Retina (tissue), 1 donor: ENCODE measurements at places on chromosomes 5 and 9.

DNA sequence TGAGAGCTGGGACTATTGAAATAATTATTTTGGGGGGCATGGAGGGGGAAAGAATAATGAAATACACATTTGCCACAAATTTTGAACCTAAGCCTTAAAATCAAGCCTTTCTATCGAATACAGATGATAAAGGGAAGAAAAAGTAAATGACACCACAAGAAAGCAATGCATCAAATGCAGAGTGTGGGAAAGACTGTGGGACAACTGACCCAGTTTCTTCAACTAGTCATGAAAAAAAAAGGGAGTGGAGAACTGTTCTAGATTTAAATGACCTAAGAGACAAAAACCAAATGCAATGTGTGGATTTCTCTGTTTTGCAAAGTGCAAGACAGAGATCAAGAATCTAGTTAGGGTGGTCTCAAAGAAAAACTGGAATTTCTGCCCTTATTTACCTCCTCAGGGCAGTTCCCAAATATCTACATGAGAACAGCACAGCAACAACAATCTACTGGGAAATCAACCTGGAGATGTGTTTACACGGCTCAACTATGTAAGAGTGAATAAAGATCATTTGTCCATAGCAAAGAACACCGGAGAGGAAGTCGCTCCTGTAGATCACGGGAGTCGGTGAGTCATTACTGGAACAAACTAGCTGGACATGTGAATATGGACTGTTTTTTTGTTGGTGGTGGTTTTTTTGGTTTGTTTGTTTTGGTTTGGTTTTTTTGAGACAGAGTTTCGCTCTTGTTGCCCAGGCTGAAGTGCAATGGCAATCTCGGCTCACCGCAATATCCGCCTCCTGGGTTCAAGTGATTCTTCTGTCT lies 145.9 kb downstream of the DROSHA start:
- no peak for DNase-seq

GRCh38 chr9:95118596-95118995 lies 198.9 kb downstream of the FANCC start:
- DNase-seq, result no peak

GRCh38 chr5:124932791-124933600 lies 186.6 kb upstream of the ZNF608 start:
- DNase-seq, result no peak

DNA sequence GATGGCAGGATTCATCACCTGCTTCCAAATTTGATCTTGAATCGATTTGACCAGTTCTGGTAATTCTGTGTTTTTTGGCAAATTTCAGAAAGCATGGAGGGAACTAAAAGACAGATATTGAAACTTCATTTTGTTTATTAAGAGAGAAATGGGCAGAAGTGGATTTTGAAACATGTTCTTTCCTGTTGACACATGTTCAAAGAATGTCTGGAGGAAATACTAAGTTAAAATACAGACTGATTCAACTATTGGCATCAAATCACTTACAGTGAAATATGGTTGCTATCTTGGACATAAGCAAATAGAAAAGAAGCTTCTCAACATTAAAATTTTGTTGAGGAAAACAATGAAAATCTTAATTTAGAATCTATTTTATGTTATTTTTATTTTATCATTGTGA lies 19.3 kb upstream of the GZMK start:
- no peak for DNase-seq

DNA sequence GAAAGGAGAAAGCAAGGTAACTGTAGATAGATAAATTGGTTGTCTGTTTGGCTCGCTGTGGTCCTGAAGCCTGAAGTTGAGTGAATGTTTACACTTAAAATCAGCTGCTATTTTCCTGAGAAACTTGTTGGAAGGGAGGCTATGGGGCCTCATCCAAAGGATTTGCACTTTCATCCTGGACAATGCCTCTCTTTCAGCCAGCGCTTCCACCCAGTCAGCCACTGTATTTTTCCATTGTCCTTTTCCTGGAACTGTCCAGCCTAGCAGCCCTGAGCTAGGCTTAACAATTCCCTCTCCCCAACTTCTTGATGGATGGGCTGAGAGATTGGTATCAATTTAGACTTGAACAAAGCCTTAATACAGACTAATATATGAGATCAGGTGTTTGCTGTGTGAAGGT lies 429.2 kb downstream of the DMAC1 start:
- DNase-seq, result no peak

DNA sequence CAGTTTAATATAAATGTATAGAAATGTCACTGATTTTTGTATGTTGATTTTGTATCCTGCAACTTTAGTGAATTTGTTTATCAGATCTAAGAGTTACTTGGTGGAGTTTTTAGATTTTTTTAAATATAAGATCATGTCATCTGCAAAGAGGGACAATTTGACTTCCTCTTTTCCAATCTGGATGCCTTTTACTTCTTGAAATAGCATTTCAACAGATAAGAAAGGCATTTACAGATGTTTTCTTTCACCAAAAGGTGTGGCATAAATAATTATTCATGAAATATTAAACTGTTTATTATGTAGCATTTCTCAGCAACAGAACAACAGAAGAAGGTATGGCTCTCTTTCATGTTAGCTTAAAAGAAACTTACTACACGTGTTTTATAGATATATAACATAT lies 34.9 kb upstream of the NIPBL start:
- no peak for DNase-seq

- no peak for DNase-seq
Observed at GRCh38 chr9:92717201-92718085, 47.2 kb downstream of the BICD2 start.

GRCh38 chr9:92406477-92406876 lies 2.1 kb upstream of the OGN start:
- DNase-seq, result no peak

GRCh38 chr9:128160603-128160987 lies 530 bp downstream of the BBLN start:
- no peak for DNase-seq

GRCh38 chr5:76402251-76402885 lies 717 bp upstream of the IQGAP2 start:
- DNase-seq, result peak; percentile 52

DNA sequence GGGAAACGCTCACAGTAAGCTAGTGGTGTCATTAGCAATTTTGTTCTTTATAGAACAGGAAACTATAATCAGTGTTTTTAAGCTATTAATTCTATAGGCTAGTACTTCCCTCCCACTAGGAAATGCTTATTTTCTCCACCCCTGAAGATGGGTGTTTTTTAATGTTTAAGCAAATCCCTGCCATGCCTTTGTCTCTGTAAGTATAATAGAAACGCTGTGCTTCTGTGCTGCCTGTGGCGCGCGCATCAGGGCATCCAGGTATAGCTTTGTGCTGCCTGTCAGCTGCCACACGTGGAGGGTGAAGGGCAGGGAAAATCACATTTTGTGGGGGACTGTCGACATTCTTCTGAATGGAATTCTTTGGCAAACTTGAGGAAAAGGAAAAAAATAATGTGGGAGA lies 217.5 kb downstream of the RAB3C start:
- no peak for DNase-seq

DNA sequence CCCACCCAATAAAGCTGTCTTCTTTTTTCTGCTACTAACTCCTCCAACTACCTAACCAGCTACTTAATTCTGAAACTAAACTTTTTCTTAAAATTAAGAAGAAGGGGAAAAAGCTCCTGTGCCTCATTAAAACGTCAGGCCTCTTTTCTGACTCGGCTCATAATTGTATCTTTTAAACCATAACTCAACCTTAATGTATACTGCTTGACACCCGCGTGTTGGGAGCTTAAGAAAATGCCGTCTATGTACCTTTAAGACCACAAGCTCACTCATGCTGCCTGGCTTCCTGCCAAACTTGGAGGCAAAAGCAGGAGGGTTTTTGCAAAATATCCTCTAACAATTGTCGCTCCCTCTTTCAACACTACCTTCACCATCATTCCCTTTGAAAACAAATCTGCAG lies 5.0 kb downstream of the EBF1 start:
- peak; percentile 57 for DNase-seq

DNA sequence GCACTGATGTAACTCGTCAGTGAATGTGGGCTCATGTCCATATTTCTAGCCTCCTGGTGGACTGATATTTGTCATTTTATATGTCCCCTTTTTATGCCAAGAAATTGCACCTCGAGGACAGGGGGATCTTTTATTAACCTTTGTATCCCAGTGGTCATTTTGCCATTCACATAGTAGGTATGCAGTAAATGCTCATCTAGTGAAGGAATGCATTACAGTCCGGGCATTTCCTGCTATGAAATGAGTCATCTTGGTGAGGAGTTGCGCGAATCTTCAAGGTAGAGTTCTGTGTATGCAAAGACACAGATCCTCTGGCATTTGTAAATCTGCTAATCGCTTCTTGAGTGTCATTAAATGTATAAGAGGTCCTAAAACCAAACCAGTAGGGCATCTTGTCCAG lies 755.5 kb upstream of the ADAMTS16 start:
- DNase-seq, result no peak

DNA sequence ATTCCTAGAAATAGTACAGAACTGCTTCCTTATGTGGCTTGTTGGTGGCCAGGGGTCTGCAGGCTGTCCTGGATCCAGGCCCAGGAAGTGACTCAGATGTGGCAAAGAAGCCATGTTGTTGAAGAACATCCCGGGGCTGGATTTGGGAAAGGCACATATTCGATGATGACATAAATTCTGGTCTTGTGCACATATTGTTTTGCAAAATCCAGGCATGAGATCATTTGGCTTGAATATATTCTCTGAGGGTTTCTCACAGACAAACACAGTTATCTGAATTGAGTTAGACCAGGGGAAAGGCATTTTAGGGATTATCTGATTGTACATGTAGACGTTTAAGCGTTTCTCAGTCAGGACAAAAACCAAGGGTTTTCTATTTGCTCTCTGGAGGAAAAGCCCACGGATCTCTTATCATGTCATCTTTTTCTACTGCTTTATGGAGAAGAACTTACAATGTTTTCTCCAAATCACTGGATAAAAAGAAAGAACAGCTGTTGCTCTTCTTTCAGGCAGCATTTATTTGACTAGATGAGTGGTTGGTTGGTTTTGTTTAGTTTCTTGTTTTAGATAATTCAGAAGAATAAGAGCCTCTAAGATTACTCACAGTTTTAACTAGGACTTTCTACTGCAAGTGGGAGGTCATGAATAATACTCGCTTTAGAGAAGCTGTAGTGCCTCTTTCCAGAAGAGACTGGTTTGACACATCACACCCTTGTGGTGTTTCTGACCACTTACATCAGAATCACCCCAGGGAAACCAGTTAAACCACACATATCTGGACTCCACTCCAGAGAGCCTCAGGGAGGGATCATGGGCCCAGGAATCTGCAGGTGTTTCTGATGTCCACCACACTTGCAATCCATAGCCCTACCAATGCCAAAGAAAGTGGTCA lies 29.5 kb upstream of the LHFPL2 start:
- no peak for DNase-seq

GRCh38 chr9:126490871-126491567 lies 122.7 kb upstream of the LMX1B start:
- peak; percentile 82 for DNase-seq

DNA sequence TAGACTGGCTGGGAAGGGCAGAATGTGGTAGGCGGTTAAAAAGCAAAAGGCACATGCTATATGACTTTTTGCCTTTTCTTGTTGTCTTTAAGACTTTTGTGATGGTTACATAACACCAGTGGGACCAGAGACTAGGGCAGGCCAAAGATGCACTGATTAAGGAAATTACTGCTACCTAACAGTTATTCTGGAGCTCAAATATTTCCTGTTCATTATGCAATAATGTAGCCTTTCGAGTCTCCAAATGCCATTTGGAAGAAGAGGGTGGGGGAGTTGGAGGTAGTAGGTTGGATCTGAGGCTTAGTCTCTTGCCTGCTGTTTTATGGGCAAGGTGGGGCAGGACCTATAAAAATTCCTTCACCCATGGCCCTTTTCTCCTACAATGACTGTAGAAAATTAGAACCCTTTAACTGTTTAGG lies 51.7 kb downstream of the SH3GL2 start:
- no peak for DNase-seq

DNA sequence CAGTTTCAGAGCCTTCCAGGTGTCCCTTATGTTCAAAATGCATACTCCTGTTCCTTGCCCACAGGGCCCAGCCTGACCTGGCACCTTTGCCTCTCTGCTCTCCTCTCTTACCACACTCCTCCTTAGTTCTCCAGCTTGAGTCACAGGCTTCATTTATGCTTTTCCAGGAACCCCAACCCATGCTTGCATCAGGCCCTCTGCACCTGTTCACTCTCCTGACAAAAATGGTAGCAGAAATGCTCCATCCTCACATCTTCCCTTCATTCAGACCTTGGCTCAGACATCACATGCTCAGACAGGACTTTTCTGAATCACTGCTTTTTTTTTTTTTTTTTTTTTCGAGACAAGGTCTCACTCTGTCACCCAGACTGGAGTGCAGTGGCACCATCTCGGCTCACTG lies 15.1 kb upstream of the RNF145 start:
- no peak for DNase-seq

DNA sequence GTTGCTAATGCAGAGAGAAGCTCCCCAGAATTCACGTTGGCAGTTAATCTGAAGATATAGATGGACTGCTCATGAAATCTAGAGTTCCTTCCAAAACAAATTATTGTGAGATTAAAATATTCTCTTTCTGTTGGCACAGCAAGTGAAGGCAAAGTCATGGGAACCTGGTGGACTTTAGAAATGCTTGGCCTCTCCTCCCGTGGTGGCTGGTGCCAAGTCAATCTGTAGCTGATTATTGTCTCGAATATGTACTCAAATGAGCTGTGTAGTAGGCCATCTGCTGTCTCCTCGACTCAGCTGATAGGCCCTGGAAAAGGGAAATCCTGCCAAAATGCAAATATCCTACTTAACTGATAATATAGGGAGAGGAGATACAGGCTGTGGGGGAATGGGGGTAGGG lies 69.3 kb downstream of the DAPK1 start:
- no peak for DNase-seq
